CD4-positive, alpha-beta memory T cell (primary cell): ENCODE measurements at places on chromosomes 7 and 10.

GRCh38 chr10:49499305-49499851, 39.5 kb downstream of the ERCC6 start:
- H3K4me1 ChIP-seq, result no peaks in the 10 kb centered on the region
- H3K27ac ChIP-seq, result no peak overlapping the region
- H3K36me3 ChIP-seq, result no peaks in the 10 kb centered on the region
- H3K4me3 ChIP-seq, result no peak overlapping the region
- no peak for DNase-seq

DNA sequence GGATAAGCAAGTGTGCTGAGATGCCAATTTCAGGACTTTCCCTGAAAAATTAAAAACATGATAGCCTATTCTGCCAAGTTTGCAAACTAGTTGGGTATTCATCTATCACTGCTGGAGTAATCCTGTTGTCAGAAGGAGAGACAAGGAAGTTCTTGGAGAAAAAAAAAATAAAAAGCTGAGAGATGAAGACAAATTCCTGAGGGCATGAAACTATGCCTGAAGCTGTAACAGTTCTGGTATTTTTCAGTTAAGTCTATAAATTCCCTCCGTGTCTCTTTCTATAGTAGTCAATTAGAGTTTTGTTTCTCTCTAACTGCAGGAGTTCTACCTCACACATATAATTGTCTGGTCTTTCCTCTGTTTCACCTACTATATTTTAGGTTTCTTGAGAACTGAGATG, 95.7 kb downstream of the DGKB start:
- no peak for DNase-seq
- no peak overlapping the region for H3K4me3 ChIP-seq
- H3K36me3 ChIP-seq, result no peaks in the 10 kb centered on the region
- no peak overlapping the region for H3K27ac ChIP-seq

GRCh38 chr7:45459476-45459875, 114.7 kb upstream of the ADCY1 start:
- no peak for DNase-seq
- H3K4me1 ChIP-seq, result no peaks in the 10 kb centered on the region
- H3K4me3 ChIP-seq, result no peak overlapping the region
- H3K27me3 ChIP-seq, result no peaks in the 10 kb centered on the region
- no peaks in the 10 kb centered on the region for H3K36me3 ChIP-seq
- no peak overlapping the region for H3K27ac ChIP-seq

GRCh38 chr10:31590023-31590800, 271.2 kb downstream of the ZEB1 start:
- no peak overlapping the region for H3K4me3 ChIP-seq
- DNase-seq, result no peak
- H3K27me3 ChIP-seq, result no peaks in the 10 kb centered on the region
- H3K27ac ChIP-seq, result no peak overlapping the region
- no peaks in the 10 kb centered on the region for H3K36me3 ChIP-seq

DNA sequence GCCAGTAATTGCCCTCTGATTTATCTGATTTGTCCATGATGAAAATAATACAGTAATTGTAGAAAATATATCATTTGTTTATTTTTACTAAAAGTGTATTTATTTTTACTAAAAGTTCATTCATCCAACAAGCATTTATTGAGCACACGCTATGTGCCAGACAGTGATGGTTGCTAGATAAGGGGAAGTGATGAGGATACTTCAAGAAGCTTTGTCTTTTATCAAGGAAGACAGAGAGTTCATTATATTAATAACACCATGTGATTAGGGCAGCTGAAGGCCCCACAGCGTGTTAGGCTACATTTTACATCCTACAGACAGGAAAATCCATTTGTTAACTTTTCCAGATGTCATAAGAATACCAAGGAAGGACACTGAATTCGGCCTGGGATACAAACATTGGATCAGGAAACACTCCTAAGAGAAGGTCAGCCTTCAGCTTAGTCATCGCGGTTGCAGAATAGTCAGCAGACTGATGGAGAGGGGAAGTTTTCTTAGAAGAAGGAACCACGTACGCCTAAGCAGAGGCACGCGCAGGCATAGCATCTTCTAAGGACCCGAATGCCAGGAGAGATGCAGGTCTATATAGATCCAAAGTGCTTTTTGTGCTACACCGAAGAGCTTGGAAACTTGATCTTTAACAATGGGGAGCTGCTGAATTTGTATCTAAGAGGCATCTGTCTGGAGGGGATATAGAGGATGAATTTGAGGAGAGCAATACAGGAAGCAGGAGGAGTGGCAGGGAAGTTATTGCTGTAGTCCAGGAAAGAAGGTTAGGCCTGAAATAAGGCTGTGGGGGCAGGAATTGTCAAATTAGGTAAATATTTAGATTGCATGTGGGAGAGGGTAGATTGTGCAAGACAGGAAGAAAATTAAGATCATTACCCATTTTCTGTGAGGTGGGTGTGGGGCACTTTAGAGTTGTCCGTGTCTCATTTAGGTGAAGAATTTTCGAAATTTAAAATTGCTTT, 85.7 kb downstream of the LRGUK start:
- H3K27me3 ChIP-seq, result no peaks in the 10 kb centered on the region
- no peak overlapping the region for H3K4me3 ChIP-seq
- H3K36me3 ChIP-seq, result no peaks in the 10 kb centered on the region
- no peak overlapping the region for H3K27ac ChIP-seq

GRCh38 chr7:149156898-149157297, 9.6 kb downstream of the ZNF398 start:
- no peaks in the 10 kb centered on the region for H3K4me1 ChIP-seq
- H3K27ac ChIP-seq, result no peak overlapping the region
- no peak overlapping the region for H3K4me3 ChIP-seq
- DNase-seq, result no peak
- H3K36me3 ChIP-seq, result peaks cover 12% of the 10 kb centered on the region

GRCh38 chr7:112206991-112207592, 597 bp downstream of the ZNF277 start:
- H3K36me3 ChIP-seq, result no peaks in the 10 kb centered on the region
- peaks cover 20% of the 10 kb centered on the region for H3K27me3 ChIP-seq
- DNase-seq, result no peak

GRCh38 chr10:84371944-84372343, 43.6 kb downstream of the CCSER2 start:
- H3K27ac ChIP-seq, result no peak overlapping the region
- peaks cover 9% of the 10 kb centered on the region for H3K36me3 ChIP-seq
- H3K27me3 ChIP-seq, result no peaks in the 10 kb centered on the region
- DNase-seq, result no peak
- H3K4me3 ChIP-seq, result no peak overlapping the region

DNA sequence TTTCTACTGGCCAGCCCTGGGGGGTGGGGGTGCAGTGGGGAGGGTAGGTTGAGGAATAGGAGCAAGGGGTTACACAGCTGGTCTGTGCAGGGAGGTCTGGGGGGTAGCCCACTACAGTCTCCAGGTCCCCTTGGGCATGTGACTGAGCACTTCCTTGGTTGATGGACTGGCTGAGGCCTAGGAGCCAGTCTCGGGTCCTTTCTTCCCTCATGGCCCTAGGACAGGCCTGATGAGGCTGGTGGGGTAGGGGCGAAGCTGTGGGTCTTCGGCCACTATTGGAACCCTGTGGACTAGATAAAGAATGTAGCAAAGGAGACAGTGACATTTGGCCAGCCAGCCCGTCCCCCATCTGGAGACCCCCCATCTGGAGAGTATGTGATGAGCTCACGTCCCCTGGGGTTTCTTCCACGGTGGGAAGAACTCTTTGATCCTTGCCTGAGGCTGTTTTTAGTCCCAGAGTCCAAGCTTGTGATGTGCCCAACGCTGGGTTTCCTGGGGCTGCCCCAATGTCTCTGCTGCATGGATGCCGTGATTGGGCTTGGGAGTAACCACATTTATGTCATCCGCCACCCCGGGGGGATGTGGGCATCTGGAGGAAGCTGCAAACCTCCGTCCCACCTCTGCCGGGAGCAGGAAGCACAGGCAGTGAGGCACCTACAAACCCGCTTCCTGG, 20.7 kb downstream of the FAM241B start:
- H3K27ac ChIP-seq, result no peak overlapping the region
- no peaks in the 10 kb centered on the region for H3K27me3 ChIP-seq
- no peaks in the 10 kb centered on the region for H3K36me3 ChIP-seq
- peaks cover 18% of the 10 kb centered on the region for H3K4me1 ChIP-seq
- DNase-seq, result no peak

DNA sequence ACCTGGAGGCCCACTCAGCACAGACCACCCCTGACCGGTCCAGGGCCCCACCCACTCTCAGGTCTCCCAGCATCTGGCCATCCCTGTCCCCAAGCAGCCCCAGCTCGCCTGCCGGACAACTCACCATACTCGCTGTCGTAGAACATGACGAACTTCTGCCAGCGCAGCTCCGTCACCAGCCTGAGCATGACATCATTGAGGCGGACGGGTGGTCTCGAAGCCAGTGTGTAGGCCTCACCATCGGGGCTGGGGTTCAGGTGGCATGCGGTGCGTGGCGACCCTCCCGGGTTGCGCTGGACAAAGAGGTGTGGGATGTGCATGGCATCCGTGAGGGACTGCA, 160.4 kb downstream of the GRID1 start:
- no peak overlapping the region for H3K4me3 ChIP-seq
- H3K36me3 ChIP-seq, result no peaks in the 10 kb centered on the region
- H3K27ac ChIP-seq, result no peak overlapping the region
- no peaks in the 10 kb centered on the region for H3K4me1 ChIP-seq

DNA sequence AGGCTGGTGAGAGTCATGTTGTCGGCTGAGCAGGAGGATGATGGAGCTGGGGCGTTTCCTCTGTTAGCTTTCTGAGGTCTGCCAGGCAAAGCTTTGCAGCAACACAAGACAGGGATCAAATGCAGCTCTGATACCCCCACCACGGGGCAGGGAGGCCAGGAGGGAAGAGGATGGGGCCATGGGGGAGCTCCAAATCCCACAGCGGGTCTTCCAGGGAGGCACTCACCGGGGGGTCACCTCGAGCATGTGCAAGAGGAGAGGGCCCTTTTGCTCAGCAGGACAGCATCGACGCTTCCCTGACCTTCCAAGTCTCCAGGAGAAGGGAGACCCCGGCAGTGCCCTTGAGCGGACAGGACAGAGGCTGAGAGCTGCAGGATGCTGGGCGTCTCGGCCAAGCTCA, 127.5 kb downstream of the WDR37 start:
- H3K36me3 ChIP-seq, result no peaks in the 10 kb centered on the region
- H3K27ac ChIP-seq, result no peak overlapping the region
- no peak for DNase-seq
- H3K4me1 ChIP-seq, result no peaks in the 10 kb centered on the region
- no peaks in the 10 kb centered on the region for H3K27me3 ChIP-seq

DNA sequence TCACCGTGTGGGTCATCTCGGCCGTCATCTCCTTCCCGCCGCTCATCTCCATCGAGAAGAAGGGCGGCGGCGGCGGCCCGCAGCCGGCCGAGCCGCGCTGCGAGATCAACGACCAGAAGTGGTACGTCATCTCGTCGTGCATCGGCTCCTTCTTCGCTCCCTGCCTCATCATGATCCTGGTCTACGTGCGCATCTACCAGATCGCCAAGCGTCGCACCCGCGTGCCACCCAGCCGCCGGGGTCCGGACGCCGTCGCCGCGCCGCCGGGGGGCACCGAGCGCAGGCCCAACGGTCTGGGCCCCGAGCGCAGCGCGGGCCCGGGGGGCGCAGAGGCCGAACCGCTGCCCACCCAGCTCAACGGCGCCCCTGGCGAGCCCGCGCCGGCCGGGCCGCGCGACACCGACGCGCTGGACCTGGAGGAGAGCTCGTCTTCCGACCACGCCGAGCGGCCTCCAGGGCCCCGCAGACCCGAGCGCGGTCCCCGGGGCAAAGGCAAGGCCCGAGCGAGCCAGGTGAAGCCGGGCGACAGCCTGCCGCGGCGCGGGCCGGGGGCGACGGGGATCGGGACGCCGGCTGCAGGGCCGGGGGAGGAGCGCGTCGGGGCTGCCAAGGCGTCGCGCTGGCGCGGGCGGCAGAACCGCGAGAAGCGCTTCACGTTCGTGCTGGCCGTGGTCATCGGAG, 1.8 kb downstream of the ADRA2A start:
- no peaks in the 10 kb centered on the region for H3K36me3 ChIP-seq
- peaks cover 24% of the 10 kb centered on the region for H3K27me3 ChIP-seq
- H3K4me1 ChIP-seq, result peaks cover 8% of the 10 kb centered on the region
- no peak overlapping the region for H3K27ac ChIP-seq
- DNase-seq, result no peak

GRCh38 chr10:62959553-62959952, 143.4 kb upstream of the EGR2 start:
- H3K36me3 ChIP-seq, result no peaks in the 10 kb centered on the region
- no peak overlapping the region for H3K27ac ChIP-seq
- H3K4me1 ChIP-seq, result no peaks in the 10 kb centered on the region

- no peak overlapping the region for H3K4me3 ChIP-seq
- no peaks in the 10 kb centered on the region for H3K36me3 ChIP-seq
- no peaks in the 10 kb centered on the region for H3K4me1 ChIP-seq
Observed at GRCh38 chr10:88008866-88009470, 145.5 kb downstream of the PTEN start.

- no peaks in the 10 kb centered on the region for H3K36me3 ChIP-seq
- H3K27ac ChIP-seq, result no peak overlapping the region
- H3K27me3 ChIP-seq, result no peaks in the 10 kb centered on the region
- no peak for DNase-seq
Observed at GRCh38 chr10:98006266-98006665, 24.2 kb downstream of the CRTAC1 start.

GRCh38 chr7:105387508-105388355, 989 bp downstream of the SRPK2 start:
- H3K4me1 ChIP-seq, result peaks cover 32% of the 10 kb centered on the region
- peak; percentile 47 for DNase-seq
- H3K4me3 ChIP-seq, result peak overlapping the region; percentile 61
- H3K27me3 ChIP-seq, result no peaks in the 10 kb centered on the region

- H3K4me1 ChIP-seq, result no peaks in the 10 kb centered on the region
- no peaks in the 10 kb centered on the region for H3K36me3 ChIP-seq
- DNase-seq, result no peak
- H3K27ac ChIP-seq, result no peak overlapping the region
- H3K4me3 ChIP-seq, result no peak overlapping the region
Observed at GRCh38 chr10:63819753-63820329, 298.6 kb downstream of the REEP3 start.
